Vagina (tissue), 2 donors: ENCODE measurements at places on chromosomes 6 and 20.
A peak's percentile ranks its signal among the peaks of the same experiment; 100 is the strongest.

GRCh38 chr6:30842754-30843610, 41.3 kb upstream of the DDR1 start:
- DNase-seq: no peak

GRCh38 chr6:138795809-138796603, at the start of gene ECT2L:
ECT2L (plus strand) TSS chr6:138796087; CDS start chr6:138813275, 17,188 bp downstream.
- no peak for DNase-seq

- DNase-seq: no peak
These were observed 46.5 kb downstream of the PPARD start for GRCh38 chr6:35388772-35389352.

DNA sequence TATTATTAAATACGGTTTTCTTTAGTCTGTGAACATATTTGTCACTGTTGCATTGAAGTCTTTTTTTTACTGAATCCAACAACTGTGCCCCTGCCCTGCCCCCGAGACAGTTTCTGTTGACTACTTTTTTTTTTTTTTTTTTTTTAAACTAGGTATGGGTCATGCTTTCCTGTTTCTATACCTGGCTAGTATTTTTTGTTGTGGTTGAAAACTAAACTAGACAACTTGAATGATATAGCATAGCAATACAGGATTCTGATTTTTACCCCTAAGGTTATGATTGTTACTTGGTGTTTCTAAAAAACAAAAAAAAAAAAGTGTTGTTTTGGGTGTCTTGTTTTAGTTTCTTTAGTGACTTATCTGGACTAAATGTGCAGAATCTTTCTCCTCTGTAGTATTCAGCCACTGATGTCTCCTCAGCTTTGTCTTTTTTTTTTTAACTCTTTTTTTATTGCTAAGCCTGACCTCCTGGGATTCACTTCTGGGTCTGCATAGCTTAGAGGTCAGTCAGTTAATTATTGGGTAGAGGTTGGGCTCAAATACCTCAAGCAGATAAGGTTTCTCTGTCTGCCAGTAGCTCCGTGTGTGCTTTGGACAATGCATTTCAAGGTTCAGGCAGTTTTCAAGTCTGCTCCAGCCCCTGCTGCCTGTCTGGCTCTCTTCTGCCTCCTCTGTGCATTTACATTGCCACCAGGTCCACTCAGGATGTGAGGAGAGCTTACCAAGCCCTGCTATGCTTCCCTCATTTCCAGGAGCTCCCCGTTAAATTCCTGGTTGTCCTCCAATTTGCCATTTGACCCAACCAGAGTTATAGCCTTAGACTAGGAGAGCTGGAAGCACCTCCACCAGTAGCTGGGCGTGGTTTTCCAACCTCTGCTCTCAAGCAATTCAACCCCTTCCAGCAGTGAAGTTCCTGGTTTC, 91.4 kb downstream of the SYNDIG1 start:
- DNase-seq: peak; percentile 70

- DNase-seq: no peak
These were observed 5.4 kb downstream of the NOX3 start for GRCh38 chr6:155450240-155450581.

DNA sequence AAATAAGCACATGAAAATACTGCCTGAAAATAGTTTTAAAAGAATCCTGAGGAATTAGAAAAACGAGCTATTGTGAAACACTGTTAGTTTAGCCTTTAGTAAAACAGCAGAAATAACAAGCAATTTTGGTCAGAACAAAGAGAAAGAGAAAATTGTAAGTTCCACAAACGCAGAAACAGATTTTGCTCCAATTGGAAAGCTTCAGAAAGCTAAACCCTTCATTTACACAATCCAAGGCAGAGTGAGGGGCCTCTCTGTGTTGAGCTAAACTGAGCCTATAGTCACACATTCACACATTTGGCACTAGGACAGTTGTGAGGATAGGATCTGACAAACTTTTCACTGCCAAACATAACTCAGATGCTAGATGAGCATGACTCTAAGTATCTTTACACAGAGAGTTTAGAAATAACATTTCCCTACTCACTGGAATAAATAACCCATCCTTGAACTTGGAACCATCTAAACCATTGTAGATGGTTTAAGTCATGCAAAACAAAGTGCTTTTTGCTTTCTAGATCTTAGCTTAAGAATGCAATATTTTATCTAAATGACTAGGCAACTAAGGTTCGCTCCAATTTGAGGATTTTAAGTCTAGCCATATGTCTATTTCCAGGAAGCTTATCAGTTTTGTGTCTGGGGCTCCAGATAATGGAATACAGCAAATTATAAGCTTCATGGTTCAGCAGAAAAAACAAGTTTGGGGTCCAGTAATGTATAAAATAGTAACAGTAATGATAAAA, 122.6 kb downstream of the SGK1 start:
- DNase-seq: no peak

- no peak for DNase-seq
These were observed 22.7 kb downstream of the GPR63 start for GRCh38 chr6:96814625-96815024.

DNA sequence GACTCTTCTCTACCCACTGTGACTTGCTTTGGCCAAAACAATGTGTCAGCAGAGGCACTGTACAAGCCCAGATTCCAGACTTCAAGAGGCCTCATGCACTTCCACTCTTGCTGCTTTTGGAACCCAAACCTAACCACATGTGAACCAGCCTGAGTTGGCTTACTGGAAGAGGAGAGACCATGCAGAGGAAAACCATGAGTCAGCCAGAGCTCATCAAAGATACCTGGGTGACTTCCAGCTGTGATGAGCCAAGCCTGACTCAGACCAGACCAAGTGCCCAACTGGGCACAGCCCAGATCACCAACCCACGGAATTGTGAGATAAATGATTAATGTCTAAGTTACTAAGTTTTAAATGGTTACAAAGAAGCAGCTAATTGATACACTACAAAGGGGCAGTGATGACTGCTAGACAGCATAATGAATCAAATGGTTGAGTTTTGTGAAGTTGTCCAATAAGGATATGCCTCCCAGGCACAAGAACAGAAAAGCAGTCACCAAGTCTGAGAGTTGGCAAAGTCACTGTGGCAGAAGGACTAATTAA, 16.2 kb upstream of the BEND6 start:
- DNase-seq: no peak

DNA sequence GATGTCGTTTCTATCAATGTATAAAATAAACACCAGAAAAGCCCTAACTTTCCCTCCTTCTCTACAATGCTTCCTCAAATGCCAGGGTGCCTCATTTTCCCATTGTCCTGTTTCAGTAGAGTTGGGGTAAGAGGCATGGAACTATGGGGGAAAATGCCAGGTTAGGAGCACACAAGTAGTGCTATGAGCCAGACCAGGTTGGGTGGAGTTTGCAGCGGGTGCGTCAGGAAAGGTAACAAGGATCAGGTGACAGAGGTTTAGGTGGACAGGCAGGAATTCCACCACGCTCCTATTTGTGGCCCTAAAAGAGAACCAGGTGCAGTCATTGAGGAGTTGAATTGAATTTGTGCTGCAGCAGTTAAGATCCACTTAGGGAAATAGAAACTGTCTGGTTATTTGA, 36.5 kb downstream of the SYTL3 start:
- DNase-seq: no peak

DNA sequence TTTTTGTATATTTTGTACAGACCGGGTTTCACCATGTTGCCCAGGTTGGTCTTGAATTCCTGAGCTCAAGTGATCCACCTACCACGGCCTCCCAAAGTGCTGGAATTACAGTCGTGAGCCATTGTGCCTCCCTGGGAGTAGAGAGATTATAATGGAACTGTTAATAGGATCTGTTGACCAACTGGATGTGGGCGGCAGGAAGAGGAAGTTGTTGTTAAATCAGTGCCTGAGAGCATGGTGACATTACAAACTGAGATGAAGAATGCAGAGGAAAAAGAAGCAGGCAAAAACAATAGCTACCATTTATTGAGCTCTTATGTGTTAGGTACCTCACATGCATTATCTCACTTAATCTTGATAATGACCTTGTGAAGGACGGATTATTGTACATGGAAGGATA, 9.2 kb upstream of the L3MBTL3 start:
- DNase-seq: no peak

GRCh38 chr6:139981066-139981624, 606.7 kb upstream of the CITED2 start:
- DNase-seq: no peak

GRCh38 chr6:37507077-37507476, 7.4 kb upstream of the CCDC167 start:
- DNase-seq: no peak

DNA sequence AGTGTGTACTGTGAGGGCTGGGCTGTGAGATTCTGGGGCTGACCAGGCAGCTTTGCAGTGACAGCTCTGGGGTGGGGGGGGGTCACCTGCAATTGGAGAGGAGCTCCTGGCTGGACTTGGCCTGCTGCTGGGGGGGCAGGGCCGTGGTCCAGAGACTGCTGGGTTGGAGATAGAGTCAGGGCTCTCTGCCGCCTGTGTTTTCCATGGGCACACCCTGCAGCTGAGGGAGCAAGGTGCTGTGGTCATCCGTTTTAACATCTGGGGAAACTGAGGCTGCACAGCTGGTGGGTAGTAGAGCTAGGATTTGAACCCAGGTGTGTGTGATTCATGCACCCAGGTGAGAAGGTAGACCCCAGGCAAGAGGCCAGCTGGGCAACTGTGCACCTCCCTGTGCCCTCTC, 7.3 kb downstream of the DLGAP4 start:
- peak; percentile 87 for DNase-seq

GRCh38 chr6:35139924-35140638, 1.1 kb downstream of the TCP11 start:
- no peak for DNase-seq

DNA sequence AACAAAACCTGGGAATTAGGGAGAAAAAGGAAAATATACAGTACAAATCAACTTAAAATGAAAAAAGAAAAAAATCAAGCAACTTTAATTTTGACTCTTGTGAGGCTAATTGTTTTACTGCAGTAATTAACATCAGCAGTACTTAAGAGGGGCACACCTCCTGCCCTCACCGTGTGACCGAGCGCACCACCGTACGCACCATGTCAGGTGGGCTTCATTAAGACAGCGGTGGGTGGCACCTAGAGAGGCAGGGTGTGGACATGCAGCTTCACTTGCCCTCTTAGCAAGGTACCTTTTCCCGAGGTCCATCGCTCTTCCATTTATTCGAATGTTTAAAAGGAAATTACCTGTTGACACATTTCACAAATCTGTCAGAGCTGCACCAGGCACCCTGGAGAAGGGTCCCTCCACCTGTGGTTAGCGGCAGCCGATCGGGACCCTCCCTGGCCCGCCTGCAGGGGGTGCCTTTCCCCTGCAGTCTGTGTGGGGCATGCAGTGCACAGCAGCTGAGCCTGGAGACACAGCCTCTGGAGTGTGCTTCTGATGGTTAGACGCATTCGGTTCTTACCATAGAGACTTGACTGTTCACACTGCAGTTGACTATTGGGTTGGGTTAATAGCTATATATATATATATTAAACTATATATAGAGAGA, 184.1 kb downstream of the TMEM242 start:
- no peak for DNase-seq

- no peak for DNase-seq
These were observed 135.5 kb downstream of the ZDHHC14 start for GRCh38 chr6:157516319-157517026.

- no peak for DNase-seq
These were observed 550.3 kb downstream of the QKI start for GRCh38 chr6:163964789-163965188.

- DNase-seq: no peak
These were observed 4.2 kb downstream of the BRD2 start for GRCh38 chr6:32972353-32973143.

DNA sequence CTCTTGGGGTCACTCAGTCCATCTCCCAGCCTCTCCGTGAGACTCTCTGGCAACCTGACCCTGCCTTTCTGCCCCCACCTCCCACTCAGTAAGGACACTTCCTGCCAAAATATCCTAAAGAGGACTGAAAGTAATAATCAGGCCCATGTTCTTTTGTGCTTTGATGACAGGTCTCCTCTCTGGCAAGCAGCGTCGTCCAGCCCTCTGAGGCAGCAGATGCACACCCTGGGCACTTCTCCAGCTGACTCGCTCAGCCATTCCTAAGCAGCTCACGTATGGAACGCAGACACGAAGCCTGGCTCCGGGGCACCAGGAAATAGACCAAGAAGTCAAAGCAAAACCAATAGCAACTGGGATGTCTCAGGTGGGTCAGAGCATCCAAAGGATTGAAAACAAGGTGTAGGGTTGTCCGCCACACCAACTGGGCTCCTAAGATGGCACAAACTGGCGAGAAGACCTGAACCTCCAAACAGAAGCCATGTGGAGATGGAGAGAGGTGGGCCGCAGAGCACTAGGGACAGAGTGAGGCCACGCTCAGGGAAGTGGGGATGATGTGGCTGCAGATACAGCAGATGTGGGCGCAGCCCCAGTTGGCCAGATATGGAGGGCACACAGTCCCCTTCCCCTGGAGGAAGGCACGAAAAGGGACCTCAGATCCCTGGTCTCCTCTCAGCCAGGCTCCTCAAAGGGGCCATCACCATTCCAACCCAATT, 99.3 kb downstream of the PRND start:
- DNase-seq: no peak

DNA sequence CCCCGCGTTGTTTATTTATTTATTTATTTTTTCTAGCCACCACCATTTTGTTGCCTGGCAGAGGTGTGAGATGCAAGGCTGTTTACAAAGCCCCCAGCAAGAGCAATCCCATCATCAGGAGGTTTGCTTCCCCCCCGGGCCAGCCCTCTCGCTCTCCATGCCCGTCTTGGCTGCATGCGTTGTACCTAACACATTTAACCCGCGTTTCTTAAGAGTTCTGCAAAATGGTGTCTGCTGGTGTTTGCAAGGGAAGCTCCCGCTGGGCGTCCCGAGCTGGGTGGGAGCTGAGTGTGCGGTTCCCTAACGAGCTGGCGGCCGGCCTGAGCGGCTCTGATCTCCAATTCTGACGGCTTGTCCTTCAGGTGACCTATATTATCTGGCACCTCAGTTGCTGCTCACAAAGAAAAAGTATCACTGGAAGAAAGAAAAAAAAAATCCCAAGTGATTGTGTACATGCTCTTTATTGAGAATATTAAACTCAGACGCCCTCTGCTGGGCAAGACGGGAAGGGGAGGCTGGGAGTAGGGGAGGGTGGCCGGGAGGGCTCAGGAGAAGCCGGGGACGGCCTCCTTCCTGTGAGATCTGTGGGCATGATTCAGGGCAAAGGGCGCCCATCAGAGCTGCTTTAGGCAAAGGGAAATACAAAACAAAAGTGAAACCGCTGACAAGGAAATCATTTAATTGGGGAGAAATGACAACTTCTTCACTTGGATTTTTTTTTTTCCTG, 154.8 kb downstream of the BCAS1 start:
- DNase-seq: no peak

- no peak for DNase-seq
These were observed 45.6 kb downstream of the TAF8 start for GRCh38 chr6:42095776-42096541.

GRCh38 chr20:51484831-51485230, 57.7 kb downstream of the NFATC2 start:
- no peak for DNase-seq

- no peak for DNase-seq
These were observed 4.5 kb downstream of the ATXN1 start for GRCh38 chr6:16756660-16757255.

- peak; percentile 91 for DNase-seq
These were observed 243.7 kb downstream of the ARID1B start for GRCh38 chr6:157020881-157021343.

- no peak for DNase-seq
These were observed 2.5 kb downstream of the GTF2H5 start for GRCh38 chr6:158170656-158171081.

GRCh38 chr6:165842281-165842936, 179.4 kb upstream of the PDE10A start:
- DNase-seq: no peak

GRCh38 chr6:146697921-146698320, 99.1 kb downstream of the ADGB start:
- DNase-seq: no peak
